ENCODE measurements at places on chromosomes 16 and 17.
A peak's percentile ranks its signal among the peaks of the same experiment; 100 is the strongest.

DNA sequence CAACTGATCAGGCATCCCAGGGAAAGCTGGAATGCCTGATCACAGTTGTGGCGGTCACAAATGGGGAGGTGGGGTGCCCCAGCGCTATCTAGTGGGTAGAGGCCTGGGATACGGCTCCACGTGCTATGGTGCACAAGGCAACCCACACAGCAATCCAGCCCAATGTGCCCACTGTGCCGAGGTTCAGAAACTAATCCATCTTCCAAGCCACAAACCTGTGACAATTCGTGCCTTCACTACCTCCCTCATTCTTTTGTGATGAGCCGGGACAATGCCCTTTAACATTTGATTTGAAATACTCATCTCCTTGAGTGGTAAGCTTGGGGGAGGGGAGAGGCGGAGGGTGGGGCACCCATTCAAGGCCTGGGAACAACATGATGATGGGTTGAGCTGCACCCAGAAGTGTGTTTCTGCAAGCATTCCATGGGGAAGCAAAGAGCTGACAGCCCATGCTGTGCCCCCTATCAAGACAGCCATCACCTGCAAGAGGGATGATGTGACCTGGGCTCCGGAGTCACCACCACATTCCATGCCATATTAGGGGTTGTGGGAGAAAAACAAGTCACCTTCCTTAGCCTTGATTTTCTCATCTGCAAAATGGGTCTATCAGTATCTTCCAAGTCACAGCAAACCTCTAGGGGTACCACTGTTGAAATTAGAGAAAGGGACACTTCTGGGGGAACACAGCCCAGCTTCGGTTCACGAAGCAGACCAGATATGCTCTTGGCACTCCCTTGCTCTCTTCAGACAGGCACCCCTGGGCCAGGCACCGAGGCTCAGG is 3.7 kb downstream of the ELOB start:
- no peak for DNase-seq

DNA sequence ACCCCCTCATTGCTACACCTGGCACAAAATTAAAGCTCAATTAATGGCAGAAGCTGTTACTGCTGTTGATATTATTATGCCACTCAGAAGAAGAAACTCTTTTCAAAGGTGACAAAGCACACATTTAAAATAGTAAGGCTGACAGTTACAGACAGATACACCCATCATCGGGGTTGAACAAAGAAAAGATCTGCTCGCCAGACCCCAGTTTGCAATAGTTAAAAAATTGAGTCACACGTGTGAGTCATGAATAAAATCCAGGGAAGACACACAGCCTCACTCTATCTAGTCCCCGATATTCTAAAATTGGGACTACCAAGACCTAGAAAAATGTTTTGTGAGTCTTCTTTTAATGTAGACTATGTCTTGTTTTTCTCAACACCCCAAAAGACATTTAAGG is 330.0 kb upstream of the SOX9 start:
- DNase-seq: no peak

- DNase-seq: no peak
These were observed 107.6 kb downstream of the BANP start for GRCh38 chr16:88058817-88059216.

DNA sequence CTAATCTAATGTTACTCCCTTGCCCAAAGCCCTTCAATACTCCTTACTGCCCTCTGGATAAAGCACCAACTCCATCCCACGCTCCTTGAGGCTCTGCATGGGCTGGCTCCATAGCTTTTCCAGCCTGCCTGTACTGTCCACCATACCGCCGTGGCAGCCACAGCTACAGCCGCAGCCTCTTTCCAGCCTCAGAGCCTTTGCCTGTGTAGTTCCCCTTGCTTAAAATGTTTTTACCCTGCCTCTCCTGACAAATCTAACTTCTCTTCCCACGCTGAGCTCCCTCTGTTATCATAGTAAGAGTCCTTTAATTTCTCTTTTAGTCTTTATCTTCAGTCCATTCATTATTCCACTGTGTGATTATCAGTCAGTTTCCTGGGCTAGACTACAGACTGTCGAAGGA is 22.0 kb downstream of the TEX14 start:
- DNase-seq: no peak

GRCh38 chr16:73125850-73126524 is 78.1 kb upstream of the ZFHX3 start:
- DNase-seq: no peak

- DNase-seq: no peak
These were observed 5.8 kb upstream of the ZNF23 start for GRCh38 chr16:71467810-71468209.

GRCh38 chr16:27474921-27475320 is 72.9 kb downstream of the IL21R start:
- DNase-seq: no peak

DNA sequence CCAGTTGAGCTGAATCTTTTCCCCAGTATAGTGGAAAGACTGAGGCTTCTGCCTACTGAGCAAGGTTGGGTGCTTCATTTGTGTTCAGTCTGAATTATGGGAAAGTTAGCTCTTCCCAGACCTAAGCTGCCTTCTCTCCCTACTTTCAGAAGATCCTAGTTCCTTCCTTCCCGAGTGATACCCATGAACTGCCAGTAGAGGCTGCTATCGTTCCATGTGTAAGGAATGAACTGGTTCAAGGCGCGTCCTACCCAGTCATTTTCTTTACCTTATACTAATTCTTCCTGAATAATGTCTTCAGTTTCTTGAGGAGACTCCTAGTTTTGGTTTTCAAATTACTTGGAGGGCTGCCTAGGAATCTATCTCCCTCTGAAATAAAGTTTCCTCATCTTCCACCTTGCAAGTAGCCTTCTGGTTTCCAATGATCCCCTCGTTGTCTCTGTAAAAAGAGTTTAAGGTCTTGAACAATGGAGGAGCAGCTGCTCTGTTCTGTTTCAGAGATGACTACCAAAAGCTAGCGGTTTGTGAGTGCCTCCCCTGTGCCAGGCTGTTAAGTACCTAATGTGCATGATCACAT is 934 bp upstream of the AOC2 start:
- DNase-seq: peak; percentile 71

GRCh38 chr16:69831212-69832123 is 69.3 kb downstream of the WWP2 start:
- DNase-seq: no peak

- no peak for DNase-seq
These were observed 14.6 kb downstream of the ANKRD40 start for GRCh38 chr17:50693036-50693682.

GRCh38 chr16:72247821-72248253 is 75.9 kb upstream of the PMFBP1 start:
- no peak for DNase-seq

DNA sequence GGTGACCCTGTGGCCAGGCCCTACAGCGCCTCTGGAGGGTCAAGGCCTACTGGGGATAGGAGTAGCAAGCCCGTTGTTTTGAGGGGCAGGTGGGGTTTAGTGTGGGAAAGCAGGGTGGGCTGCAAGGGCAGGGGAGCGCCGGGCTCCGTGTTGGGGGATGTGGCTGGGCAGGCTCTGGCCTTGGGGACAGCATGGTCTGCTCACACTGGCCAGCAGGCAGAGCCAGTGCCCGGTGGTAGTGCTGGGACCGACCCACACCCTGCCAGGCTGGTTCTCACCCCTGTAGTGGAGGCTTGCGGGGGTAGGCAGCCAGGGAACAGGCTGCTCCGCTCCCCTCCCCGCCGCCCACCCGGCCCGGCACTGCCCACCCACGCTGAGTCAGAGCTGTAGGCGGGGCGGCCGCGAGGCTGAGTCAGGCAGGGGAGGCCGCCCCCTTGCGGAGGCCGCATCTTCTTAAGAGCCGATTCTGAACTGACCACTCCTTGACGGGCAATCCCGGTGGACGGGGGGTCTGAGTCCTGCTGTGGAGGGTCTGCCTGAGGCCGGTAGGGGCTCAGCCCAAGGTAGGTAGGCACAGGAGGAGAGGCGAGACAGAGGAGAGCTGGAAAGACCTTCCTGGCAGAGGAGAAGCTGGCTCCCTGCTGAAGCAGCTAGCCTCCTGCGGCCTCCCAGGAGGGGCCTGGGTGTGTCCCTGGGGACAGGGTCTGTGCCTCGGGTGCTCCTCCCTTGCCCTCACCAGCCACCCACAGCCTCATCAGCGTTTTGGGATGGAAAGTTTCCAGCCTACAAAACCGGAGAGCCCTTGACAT is 62.4 kb downstream of the BAIAP2 start:
- no peak for DNase-seq

- DNase-seq: no peak
These were observed 20.6 kb downstream of the HS3ST3B1 start for GRCh38 chr17:14321476-14321949.
